CD4-positive, alpha-beta T cell treated with Interleukin-1 beta for 1 hour (primary cell): ENCODE measurements at places on chromosomes 6 and 20.

GRCh38 chr6:44233567-44234100 is 10.2 kb downstream of the SLC29A1 start:
- no peak for DNase-seq

GRCh38 chr20:4730780-4731179 is 9.1 kb downstream of the PRND start:
- DNase-seq: no peak

DNA sequence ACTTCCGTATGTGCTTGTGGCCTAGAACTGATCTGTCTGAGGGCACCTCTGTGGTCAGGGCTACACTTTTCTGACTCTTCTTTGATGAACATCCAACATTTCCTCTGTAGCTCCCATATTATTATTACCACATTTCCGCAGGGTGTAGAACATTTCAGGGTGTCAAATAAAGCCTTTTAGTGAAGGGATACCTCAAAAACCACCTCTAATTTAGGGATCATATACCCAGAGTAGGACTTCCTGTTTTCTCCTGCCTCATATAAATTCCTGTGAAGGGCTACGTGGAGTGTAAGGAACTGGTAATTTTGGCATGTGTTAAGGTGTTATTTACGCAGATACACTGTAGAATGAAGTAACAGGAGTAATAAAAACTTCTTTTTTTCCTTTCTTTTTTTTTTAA is 5.5 kb upstream of the MUC22 start:
- no peak for DNase-seq

- no peak for DNase-seq
These were observed 43.1 kb downstream of the UST start for GRCh38 chr6:148789948-148790347.

DNA sequence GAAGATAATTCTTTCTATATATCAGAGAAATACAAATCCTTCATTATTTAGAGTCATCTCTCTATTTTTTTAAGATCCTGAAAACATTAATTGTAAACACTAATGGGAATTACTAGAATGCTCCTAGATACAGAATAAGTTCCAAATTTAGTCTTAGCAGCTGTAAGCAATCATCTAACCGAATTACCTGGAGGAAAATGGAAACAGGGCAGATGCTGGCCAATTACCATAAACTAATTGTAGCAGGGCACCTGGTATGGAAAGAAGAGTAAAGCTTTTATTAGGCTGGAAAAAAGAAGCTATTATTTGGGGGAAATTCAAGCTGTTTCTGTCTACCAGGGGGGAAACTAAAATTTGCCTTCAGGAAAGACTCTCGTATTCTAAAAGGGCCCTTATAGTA is 257.5 kb downstream of the MMUT start:
- DNase-seq: no peak

- no peak for DNase-seq
These were observed 513.7 kb upstream of the SULF2 start for GRCh38 chr20:48298851-48299484.

DNA sequence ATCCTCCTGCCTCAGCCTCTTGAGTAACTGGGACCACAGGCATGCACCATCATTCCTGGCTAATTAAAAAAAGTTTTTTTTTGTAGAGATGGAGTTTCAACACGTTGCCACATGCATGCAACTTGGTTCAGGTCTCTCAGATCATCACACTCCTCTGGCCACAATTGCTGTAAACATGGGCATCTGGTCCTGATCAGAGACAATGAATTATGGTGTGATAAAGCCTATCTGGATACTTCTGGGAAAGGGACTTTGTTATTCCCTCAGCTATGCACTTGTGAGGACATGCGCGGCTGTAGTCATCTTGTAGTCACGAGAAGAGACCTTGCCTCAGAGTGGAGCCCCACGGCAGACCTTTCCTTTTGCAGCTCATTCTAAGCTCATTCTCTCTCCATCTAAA is 210.9 kb upstream of the ZFP64 start:
- no peak for DNase-seq

- no peak for DNase-seq
These were observed 367.7 kb downstream of the ARHGAP18 start for GRCh38 chr6:129342243-129342642.

DNA sequence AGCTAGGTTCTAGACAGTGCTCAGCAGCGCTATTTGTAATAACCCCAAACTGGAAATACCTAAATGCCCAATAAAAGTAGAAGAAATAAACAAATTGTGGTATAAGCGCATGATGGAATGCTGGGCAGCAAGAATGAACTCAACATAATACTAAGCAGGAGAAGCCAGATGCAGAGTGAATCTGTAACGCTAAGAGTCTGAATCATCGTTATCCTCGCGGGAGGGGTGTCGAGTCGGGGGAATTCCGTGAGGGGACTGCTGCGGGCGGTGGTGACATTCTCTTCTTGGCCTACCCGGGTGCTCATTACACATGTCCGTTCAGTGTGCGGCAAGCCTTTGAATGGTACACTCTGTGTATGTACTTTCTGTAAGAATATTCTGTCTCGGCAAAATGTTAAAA is 83.7 kb downstream of the SULF2 start:
- DNase-seq: no peak

- DNase-seq: no peak
These were observed 65.2 kb upstream of the ADGRF4 start for GRCh38 chr6:47633141-47633540.

DNA sequence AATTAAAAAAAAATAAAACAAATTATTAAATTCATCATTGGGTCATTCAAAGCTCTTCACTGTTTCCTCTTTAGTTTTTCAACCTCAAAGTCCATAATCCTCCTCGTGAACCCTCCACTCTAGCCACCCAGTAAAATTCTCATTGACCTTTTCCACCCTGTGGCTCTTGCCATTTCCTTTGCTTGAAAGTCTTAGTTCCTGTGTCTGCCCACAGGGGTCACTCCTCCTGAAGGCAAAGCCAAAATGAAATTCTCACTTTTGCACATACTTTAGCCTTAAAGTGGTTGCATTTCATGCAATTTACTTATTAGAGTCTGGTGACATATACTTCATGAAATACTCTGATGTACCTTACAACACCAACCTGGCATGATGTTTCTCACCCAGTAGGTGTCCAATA is 263.7 kb downstream of the BMP2 start:
- no peak for DNase-seq

GRCh38 chr6:38797391-38797790 is 82.3 kb downstream of the DNAH8 start:
- DNase-seq: no peak

DNA sequence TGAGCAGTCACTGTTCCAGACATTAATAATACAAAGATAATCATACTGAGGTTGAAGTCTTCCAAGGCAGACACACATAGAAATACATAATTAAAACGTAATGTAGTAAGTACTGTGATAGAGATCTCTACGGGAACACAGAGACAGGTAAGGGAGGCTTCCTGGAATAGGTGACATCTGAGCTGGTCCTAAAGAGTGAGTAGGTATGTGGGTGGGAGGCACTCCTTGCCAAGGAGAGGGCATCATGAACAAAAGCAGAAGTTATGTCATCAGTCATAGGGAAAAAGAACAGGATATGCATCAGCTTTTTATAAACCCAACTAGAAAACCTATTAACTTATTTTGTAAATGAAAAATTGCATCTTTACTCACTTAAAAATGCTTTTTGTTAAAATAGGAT is 110.0 kb downstream of the MAP7 start:
- DNase-seq: no peak

GRCh38 chr6:37407948-37408347 is 25.1 kb upstream of the CMTR1 start:
- no peak for DNase-seq

DNA sequence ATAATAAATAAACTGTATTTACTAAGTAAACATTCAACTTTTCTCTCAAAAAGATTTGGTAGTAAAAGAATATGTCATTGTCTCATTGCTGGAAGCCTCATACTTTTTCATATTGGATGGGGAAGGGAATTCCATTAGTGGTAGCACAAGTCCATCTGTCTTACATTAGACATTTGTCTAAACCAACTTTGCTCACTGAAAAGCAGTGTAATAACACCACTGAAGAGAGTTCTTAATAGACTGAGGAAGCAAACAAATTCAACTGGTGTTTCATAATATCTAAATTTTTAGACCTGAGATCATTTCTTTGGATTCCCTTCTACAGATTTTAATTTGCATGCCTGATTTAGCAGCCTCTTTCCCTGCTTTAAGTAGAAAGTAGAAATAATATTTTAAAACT is 62.7 kb downstream of the PLCB1 start:
- no peak for DNase-seq

GRCh38 chr6:47202644-47203205 is 107.0 kb downstream of the TNFRSF21 start:
- DNase-seq: no peak
